Chondrocyte (in vitro differentiated cells): ENCODE measurements at places on chromosomes 5 and 9.

DNA sequence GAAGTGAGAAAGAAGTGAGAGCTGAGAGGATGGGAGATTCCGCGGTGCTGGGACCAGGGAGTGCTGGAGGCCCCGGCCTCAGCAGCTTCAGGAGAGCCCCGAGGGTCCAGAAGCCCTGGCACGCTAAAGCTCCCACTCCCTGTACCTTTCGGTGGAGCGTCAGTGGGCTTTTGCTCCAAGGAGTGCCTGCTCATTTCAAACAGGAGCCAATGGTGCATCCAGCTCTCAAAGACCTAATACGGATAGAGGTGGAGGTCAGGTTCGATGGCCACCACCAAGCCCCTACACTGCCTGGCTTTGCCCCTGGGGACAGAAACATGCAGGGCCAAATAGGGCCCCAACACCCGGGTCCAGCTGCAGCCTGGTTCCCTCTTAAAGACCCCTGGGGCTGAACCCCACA is 8.2 kb downstream of the CD74 start:
- no peak for DNase-seq

- DNase-seq = no peak
Measured at GRCh38 chr5:128637031-128637430, 99.0 kb upstream of the FBN2 start.

DNA sequence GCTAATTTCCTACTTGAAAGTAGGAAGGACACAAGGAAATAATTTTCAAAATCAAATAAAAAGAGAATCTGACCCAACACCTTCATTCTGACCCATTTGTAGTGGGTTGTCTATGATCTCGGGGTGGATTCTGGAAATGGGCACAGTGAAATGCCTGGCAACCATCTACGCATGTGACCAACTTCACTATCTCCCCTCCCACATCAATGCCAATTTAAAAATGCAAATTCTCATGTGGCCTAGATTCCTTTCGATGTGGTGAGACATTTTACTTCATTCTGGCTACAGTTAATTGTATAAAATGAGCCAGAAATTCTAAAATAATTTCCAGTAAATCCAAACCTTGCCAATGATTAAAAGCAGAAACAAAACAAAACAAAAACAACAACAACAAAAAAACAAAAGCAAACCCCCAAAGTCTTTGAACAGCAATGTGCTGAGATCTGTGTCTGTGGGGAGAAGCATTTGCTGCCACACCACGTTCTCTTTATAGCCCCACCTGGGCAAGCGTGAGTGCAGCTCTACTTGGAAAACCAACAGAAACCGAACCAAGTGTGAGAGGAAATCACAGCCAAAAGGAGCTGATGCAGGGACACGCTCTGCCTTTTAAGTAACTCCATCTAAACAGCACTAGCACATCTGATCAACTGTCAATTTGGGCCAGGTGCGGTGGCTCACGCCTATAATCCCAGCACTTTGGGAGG is 59.0 kb downstream of the USP20 start:
- no peak for DNase-seq

GRCh38 chr5:149561848-149562247 is 10.6 kb upstream of the CSNK1A1 start:
- no peak for DNase-seq
